ENCODE measurements at places on chromosomes 13 and 19.

- no peak for ATAC-seq
Observed at GRCh38 chr13:28607187-28607955, 51.6 kb upstream of the POMP start.

DNA sequence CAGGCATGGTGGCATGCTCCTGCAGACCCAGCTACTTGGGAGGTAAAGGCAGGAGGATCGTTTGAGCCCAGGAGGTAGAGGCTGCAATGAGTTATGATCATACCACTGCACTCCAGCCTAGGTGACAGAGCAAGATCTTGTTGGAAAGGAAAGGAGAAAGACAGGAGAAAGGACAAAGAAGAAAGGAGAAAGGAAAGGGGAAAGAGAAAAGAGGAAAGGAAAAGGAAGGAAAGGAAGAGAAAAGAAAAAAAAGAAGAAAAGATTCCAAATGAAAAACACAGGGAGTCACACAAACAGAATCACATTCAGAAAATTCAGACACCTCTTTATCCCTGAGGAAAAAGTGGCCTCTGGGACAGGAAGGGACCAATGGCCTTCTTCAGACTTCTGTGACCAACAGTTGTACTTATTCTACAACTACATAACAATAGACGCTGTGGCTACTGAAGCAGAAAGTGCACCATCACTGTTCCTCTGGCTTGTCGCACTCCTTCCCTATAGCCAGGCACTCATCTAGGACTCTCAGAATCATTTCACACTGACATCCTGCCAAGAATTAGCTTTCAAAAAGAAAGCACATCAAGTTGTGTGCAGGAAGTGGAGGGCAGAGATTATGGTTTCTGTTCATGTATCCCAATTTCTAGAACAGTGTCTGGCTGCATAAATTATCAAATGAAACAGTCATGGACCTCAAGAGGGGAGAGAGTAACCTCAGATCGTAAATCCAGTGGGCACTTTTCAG is 5.9 kb downstream of the MTMR6 start:
- no peak for ATAC-seq

DNA sequence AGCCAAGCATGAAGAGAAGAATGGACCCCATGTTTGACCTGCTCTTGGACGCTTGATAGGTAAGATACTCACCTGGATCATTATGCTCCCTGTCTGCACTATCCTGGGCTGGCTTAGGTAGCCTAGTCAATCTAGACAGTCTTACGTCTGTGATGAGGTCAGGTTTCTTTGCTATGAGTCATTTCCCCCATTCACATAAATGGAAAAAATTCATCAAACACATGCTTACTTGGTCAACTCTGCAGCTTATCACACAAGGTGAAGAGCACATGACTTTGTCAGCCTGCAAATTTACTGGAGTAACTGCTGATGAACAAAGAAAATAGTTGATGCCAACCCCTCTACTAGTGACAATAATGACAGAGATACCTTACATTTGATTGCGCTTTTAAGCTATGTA is 170.0 kb downstream of the NUFIP1 start:
- peak; percentile 69 for ATAC-seq

DNA sequence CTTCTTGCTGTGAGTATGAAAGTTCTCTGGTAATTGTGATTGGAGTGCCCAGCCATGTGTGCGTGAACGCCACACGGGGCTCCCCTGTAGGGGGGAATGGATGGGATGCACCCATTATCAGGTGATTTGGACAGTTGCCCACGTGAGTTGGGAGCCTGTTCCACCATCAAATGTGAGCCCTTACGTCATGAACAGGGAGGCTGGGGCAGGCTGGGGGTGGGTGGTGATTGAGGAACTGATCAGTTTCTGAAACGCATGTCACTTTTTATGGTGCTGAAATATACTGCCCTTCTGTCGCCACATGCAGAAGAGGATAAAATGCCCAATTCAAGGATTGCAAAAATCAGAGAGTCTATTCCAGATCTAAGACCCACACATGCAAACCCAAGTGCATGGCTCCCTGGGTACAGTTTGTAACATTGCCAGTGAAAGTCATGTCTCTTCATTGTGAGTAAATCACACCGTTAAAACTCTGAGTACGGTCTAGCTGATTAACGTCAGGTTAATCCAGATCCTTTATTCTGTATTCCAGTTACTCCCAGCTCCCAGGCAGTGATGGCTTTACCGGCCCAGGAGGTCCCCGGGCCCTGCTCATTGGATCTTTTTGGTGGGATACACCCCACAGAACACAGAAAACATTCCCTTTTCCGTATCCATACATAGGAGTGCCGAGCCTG is 90.2 kb downstream of the RAB20 start:
- no peak for ATAC-seq

DNA sequence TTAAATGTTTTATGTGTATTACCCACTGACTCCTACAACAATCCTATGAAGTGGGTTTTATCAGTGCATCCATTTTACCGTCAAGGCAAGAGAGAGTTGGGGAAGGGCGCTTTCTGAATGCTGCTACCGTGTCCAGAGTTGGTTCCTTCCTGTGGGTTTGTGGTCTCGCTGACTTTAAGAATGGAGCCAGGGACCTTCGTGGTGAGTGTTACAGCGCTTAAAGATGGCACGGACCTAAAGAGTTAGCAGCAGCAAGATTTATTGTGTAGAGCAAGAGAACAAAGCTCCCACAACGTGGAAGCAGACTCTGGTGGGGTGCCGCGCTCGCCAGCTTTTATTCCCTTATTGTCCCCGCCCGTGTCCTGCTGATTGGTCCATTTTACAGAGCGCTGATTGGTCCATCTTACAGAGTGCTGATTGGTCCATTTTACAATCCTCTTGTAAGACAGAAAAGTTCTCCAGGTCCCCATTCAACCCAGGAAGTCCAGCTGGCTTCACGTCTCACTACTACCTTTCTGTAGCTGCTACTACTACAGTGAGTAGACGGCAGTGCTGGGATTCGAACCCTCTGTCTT is 6.1 kb downstream of the OSCAR start:
- no peak for ATAC-seq

GRCh38 chr13:35733827-35734226 is 257.3 kb upstream of the MAB21L1 start:
- peak; percentile 32 for ATAC-seq

All from SK-N-SH treated with all-trans-retinoic acid at 6 μM for 48 hours (cell line).